HT-29 (cell line): ENCODE measurements at places on chromosomes 11 and 22. TPM values are rescaled to one million over a fixed set of nuclear protein-coding genes. Genes with fewer than 3 reads are reported as not detected.

DNA sequence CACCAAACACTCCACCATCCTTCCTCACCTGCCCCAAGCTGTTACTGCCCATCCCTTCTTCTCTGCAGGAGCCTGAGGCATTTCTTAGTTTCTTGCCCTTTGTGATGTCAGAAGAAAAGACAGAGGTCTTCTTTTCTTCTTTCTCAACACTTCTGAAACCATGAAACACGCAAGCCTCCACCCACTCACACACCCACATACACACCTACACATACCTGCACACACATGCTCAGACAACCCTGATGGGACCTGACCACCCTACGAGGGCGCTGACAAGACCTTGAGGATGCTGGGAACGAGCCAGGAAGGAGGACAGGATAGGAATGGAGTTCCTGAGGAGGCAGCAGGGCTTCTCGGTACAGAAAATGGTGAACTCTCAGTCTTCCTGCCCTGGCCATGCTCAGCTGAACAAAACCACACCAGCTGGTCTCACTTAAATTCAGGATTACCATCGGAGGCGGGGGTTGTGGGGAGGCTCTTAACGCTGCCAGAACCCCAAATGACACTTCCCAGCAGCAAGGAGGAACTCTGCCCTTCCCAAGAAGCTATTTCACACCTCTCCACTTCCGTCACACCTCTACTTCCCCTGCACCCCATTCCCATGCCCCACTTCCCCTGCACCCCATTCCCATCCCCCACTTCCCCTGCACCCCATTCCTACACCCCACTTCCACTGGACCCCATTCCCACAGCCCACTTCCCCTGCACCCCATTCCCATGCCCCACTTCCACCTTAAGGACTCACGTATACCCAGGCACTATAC, 41.0 kb downstream of the CSF2RB start:
- no peak for DNase-seq

The MYO18B gene
- total RNA-seq: not detected in 2 replicates

The TRPM5 gene
- total RNA-seq: 1.7 and 1.8 TPM in 2 replicates

The OMP gene
- 2.8 TPM in 1 of 2 replicates, not detected in the other for total RNA-seq

DNA sequence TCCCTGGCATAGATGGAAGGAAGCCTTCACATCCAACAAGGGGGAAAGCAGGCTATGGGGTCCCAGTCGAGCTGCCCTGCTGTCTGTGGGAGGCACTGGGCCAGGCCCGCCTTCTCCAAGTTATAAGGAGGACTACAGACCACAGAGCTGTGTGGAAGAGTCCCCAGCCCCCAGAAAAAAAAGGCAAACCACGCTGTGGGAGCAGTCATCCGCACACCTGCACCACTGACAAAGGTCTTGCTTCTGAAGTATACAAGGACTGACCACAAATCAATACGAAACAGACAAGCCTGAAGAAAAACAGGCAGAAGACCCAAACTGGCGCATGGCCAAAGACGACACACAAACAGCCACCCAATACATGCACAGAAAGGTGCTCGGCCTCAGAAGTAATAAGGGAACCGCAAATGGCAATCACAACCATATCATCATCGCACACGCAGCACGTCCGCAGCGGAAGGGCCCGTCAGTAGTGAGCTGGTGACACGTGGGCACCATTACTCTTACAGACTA, 384.1 kb downstream of the CTTN start:
- no peak for DNase-seq

The HOATZ gene
- total RNA-seq: not detected in 2 replicates

DNA sequence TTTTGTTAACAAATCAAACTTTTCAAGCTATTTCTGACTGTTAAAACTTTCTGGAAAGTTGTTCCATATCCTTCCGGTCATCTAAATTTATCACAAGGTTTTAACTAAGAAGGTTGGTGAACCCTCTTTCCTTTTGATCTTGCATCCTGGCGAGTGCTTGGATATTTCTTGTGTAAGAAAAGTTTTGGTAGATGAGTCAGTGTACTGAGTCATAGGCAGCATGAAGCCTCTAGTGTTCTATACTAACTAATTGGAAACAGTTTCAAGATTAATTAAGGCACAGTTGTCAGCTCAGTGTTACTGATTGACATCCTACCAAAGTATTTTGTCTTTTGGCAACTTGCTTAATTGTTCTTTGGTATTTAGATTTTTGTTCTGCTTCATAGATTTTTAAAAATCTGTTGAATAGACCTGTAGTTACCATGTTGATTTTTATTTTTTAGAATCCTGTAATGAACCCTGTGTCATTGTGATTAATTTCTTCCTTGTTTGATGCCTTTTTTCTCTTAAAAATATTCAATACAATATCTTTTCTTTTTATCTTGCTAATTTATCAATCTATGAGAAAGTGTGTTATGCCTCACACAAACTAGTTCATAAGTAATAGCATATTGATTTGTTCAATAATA, 38.0 kb downstream of the METTL15 start:
- DNase-seq: peak; percentile 71

GRCh38 chr11:61976813-61977475, 9.5 kb upstream of the FTH1 start:
- no peak for DNase-seq

- DNase-seq: no peak
Measured at GRCh38 chr22:17250380-17251082, 31.3 kb upstream of the ADA2 start.

The CSNK2A3 gene
- total RNA-seq: 0.51 and 1.5 TPM in 2 replicates

DNA sequence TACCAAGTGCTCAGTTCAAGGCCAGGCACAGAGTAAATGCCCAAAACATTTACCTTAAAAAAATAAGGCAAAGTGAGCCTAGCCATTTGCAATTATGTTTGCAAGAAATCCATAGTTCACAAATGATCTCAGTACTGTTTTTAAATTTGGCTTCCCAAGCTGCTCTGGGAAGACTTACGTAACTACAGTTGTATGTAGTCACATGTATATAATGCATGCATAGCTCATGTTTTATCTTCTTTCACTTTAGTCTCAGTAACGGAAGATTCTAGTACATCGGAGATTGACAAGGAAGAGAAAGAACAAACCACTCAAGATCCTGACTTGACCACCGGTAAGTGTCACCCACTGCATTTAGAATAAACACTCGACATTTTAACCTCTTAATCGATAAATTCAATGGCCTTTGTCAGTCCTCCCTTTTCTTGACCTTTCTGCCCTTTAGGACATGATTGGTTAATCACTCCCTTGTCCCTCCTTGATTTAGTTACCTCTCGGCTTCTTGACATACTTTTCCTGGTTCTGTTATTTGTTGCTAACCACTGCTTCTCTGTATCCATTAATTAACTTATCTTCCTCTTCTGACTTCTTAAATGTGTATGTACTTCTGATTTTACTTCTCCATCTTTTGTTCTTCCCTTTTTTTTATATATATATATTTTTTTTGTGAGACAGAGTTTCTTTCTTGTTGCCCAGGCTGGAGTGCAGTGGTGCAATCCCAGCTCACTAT, 18.0 kb upstream of the JHY start:
- no peak for DNase-seq

- no peak for DNase-seq
Measured at GRCh38 chr22:46135611-46136485, 14.5 kb upstream of the PPARA start.

DNA sequence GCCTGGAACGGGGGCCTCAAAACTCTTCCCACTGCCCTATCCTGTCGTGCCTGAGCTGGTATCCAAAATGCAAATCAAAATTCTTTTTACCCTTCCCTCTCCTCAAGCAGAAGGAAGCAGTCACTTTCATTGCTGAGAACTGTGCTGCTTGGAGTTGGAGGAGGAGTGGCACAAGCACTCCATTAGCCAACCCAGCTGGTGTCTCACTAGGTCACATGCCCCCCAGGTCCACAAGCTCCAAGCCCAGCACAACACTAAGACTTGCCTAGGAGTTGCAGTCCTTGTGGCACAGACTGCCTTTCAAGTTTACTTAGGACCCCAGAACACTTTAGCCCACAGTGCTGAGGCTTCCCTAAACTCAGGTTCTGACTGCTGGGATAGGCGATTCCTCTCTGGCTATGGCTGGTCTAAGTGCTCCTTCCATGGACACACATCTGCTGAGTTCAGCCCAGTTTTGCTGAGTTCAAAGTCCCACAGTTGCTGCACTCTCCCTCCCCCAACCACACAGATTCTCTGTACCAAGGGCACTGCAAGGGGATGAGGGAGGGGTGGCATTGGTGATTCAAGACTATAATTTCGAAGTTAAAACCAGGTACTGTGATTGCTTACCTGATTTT, 68.6 kb downstream of the CHRDL2 start:
- no peak for DNase-seq

- no peak for DNase-seq
Measured at GRCh38 chr11:68374531-68374930, 62.1 kb downstream of the LRP5 start.

The MS4A4A gene
- total RNA-seq: not detected in 2 replicates

DNA sequence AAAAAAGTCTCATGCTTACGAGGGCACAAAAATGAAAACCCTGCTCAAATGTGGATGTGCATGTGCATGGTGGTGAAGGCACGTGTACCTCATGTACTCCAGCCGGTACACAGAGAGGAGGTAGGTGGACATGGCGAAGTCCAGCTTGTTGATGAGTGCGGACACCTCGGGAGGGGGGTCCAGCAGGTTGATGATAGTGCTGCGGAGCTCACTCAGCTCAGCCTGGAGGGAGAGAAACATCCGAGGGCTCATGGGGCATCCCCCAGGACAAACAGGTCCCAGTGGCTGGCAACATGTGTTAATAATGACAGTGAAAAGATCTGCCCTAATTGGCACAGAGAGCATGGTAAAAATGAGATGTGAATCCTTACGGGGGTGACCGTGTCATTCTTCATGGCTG, 9.2 kb upstream of the SERPIND1 start:
- no peak for DNase-seq

DNA sequence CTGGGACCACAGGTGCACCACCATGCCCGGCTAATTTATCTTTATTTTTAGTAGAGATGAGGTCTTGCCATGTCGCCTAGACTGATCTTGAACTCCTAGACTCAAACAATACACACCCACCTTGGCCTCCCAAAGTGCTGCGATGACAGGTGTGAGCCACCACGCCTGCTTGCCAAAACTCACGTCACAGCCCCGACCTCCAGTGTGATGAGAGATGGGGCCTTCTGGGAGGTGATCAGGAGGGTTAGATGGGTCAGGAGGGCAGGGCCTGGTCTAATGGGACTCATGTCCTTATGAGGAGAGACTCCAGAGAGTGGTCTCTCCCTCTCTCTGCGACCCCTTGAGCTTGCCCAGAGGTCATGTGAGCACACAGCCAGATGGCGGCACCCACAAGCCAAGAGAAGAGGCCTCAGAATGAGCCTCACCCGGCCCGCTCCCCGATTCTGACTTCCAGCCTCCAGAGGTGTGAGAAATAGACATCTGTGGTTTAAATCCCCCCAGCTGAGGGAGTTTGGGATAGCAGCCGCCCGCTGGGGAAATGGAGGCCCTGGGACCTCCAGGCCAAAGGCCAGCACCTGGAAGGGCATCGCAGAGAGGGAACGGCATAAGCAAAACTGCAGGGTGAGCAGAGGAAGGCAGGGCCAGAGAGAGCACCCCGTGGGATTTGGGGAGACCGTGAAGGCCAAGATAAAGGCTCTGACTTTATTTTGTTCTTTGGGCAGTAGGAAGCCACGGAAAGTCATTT, 24.1 kb upstream of the GAL start:
- no peak for DNase-seq

- DNase-seq: no peak
Measured at GRCh38 chr11:31664129-31664528, 147.0 kb downstream of the PAX6 start.

GRCh38 chr11:1636291-1636950, 6.8 kb downstream of the KRTAP5-5 start:
- no peak for DNase-seq

The TNNI2 gene
- 4.6 and 17.2 TPM in 2 replicates for total RNA-seq

The ELP4 gene
- 23.0 and 24.6 TPM in 2 replicates for total RNA-seq

- no peak for DNase-seq
Measured at GRCh38 chr11:80925321-80925720, 1484.5 kb upstream of the TENM4 start.

DNA sequence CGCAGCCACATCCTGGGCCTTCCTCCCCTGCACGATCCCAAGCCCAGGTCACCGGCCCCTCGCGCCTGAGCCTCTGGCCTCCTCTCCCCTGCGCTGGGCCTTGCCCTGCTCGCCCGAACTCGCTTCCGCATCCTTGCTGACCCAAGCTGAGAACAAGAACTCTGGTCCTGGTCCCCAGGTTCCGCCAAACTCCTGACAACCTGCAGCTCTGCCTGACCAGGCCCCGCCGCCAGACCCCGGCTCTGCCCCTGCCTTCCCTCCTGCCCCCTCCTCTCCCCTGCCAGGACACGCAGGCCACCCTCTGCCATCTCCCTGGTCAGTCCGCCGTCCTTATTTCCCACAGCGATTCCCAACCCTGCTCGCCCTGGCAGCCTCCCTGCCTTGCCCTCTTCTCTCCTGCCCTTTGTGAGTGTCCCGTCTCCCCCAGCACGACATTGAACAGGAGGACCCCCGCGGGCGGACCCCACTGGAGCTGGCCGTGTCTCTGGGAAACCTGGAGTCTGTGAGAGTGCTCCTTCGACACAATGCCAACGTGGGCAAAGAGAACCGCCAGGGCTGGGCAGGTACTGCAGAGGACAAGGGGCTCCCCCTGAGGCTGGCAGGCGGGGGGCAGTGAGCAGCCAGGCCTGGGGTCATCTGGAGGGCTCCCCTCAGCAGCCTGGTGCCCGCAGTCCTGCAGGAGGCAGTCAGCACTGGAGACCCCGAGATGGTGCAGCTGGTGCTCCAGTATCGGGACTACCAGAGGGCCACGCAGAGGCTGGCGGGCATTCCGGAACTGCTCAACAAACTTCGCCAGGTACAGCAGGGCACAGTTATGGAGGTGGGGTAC, 762 bp downstream of the ANKRD13D start:
- DNase-seq: peak; percentile 48

- peak; percentile 83 for DNase-seq
Measured at GRCh38 chr22:37804881-37805809, 2.6 kb upstream of the GCAT start.

GRCh38 chr11:96990914-96991313, 601.1 kb downstream of the JRKL start:
- no peak for DNase-seq

The VPREB1 gene
- total RNA-seq: not detected in 2 replicates

- no peak for DNase-seq
Measured at GRCh38 chr11:117744471-117745150, 52.4 kb downstream of the DSCAML1 start.

DNA sequence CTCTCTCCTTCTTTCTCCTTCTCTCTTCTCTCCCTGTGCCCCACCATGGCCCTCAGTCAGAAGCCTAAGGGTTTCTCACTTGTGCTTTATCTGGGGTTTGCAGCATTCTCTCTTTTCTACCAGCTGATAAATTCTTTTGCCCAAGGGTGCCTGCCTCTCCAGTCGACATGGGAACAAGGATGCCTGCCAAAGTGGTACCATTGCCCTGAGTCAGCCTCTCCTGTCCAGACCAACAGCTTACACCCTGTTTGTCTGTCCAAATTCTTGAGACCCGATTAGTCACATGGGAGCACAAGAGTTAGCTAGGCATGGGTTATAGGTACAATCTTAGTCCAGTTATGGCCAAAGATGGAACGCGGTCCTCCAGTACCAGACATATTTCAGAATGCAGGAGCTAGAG, 242.7 kb downstream of the LARGE1 start:
- DNase-seq: no peak

DNA sequence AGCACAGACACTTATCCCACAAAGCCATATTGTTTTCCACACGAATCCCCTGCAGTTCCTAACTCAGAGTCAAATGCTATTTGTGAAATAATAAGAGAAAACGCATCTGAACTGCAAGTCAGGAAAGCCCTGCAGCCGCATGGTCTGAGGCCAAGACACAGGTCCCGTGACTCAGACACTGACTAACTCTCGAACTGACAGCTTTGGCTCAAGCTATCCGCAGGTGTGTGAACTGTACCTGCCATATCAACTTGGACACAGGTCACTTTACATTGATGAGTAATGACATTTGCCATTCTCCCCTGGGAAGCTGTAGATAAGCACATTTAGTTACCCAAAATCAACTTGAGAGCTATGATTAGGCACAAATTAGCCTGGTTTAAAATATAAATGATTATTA, 34.9 kb upstream of the NFRKB start:
- no peak for DNase-seq
